M059J (cell line): ENCODE measurements at places on chromosomes 16 and 17. TPM values are rescaled to one million over a fixed set of nuclear protein-coding genes. Genes with fewer than 3 reads are reported as not detected.
A peak's percentile ranks its signal among the peaks of the same experiment; 100 is the strongest.

DNA sequence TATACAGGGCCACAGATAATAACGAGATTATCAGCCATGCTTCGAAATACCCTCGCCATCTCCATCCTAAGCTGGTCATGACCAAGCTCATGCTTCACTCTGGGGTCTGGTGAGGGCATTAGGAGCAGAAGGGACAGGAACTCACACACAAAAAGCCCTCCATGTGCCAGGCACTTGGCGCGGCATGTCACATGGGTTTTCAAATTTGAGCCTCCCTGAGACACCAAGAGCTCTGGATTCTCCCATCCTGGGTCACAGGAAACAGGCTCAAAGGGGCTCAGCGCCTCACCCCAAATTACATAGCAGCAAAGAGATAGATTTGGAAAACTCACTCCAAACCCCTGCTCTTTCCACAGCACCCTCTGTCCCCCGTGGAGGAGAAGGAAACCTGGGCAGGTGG is 239.5 kb downstream of the GSG1L start:
- no peak for DNase-seq

DNA sequence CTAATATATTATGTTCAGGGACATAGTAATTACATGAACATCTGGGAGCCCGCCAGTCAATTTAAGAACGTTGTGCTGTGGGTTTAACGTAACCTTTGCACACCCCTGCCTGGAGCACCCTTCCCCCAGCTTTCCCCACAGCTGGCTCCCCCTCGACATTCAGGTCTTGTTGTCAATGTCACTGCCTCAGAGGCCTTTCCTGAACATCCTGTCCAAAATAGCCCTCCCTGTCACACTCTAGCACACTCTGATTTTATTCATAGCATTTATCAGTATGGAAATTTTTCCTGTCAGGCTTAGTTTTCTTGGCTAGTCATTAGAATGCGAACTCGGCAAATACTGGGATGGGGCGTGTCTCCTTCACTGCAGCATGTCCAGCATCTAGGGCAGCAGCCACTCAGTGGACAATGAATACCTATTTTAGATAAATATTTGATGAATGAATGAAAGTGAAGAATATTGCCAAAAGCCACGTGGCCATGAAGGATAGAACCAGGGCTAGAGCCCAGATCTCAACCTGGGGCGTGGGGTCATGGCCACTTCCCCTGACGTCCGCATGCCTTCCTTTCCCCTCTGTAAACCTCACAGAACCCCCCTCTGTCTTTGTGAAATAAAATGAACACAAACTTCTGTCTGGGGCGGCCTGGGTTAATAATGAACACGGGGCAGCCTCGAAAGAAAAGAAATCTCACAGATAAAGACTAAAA is 10.5 kb downstream of the PIK3R6 start:
- DNase-seq = no peak

GRCh38 chr17:15398736-15399331 is 57.4 kb upstream of the TEKT3 start:
- DNase-seq = peak; percentile 85

- DNase-seq = peak; percentile 62
Measured at GRCh38 chr17:2282297-2282873, 21.2 kb downstream of the SMG6 start.

GRCh38 chr16:58346831-58347371 is 45.4 kb upstream of the GINS3 start:
- no peak for DNase-seq

DNA sequence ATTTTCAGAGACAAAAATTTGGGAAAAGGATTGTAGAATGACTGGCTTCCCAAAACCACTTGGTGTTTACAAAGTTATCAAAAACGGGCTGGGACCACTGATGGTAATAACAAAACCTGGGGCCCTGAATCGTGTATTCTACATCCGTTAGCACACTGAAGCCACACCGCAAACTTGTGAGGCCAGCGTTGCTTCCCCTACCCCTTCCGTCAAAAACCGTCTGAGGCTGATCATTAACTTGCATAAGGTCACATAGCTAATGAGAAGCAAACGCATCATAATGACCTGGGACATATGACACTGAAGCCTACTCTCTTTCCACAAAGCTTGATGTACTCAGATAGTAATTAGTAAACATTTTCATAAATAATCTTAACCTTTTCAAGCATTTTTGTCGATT is 704.3 kb downstream of the MAF start:
- no peak for DNase-seq

- no peak for DNase-seq
Measured at GRCh38 chr17:21573961-21574610, 118.2 kb upstream of the KCNJ18 start.

- no peak for DNase-seq
Measured at GRCh38 chr16:70429888-70430666, 8.8 kb downstream of the ST3GAL2 start.

DNA sequence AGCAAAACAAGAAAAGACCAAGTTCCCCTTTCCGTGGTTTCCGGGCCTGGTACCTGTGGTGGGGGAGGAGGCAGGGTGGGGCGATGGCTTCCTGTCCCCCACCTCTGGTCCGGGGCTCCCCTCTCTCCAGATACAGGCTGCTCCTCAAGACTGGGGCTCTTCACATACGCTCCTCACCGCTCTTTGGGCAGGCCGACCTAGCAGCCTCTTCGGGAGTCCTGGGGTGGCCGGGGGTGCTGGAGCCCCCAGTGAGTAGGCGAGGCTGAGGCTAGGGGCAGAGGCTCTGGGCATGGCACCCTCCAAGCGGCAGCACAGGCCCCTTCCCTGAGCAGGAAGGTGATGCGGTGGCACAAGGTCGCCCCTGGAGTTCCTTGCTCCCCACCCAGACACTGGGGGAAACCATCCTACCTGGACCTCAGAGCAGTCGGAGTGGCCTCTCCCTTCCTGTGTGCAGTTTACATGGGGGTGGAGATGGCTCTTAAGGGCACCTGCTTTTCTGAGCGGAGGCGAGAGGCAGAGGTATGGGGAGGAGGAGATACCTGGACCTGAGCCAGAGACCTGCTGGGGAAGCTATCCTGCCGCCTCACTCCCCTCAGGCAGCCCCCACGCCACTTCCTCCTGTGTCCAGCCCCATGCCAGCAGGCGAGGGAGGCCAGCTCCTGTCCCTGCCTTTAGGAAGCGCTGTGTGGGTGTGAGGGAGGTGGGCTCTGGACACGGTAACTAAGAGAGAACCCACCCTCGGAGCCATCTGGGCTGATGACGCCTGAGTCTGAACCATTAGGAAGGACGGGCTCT is 891 bp downstream of the CORO1A start:
- DNase-seq = no peak

DNA sequence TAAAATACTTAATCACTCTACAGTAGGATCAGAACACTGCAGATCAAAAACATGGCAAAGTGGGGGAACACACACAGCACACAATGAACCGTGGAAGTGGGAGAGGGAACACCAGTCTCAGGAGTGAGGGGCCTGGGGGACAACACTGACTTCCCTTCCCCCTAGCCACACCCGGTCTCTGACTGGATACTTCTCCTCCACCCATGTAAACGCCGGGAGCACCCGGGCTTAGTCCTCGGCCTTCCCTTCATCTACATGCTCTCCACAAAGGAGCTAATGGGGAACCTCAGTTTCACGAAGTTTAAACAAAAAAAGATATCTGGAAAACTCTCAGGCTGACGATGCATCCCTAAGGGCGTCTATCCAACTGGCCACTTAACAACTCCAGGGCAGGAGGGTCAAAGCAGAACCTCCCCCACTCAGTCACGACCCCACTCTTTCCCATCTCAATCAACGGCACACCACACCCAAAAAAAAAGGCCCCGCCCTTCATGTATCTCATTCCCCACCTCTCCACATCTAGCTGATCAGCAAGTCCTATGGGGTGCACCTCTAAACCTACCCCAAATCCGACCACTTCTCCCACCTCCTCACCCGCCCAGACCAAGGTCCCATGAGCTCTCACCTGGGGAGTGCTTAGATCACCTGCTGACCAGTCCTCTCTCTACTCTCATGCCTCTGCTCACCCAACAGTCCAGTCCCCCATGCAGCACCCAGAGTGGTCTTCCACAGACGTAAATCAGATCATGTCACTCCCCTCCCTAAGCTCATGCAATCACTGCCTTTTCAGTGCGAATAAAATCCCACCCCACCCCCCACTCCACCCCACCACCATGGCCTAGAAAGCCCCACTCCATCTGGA is 7.4 kb downstream of the ZDHHC7 start:
- no peak for DNase-seq

- DNase-seq = no peak
Measured at GRCh38 chr16:17925761-17926160, 410.8 kb downstream of the NPIPA8 start.

DNA sequence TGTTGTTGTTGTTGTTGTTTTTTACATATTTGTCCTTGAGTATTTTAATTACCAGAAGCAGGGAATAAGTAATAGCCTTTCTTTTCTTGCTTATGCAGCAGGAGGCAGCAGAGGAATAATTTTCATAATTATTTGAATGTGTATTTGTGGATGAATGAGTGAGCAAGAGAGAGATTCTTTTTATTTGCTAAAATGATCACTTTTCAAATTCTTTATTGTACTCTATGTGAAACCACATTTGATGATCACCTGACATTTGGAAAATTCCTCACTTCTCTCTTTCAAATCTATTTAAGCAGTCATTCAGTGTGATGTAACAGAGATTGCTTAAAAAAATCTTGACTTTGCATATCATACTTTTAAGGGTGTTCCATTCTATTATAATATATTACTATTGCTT is 223.6 kb downstream of the BCAS3 start:
- DNase-seq = peak; percentile 16

GRCh38 chr17:14469971-14470370 is 169.1 kb downstream of the HS3ST3B1 start:
- no peak for DNase-seq

DNA sequence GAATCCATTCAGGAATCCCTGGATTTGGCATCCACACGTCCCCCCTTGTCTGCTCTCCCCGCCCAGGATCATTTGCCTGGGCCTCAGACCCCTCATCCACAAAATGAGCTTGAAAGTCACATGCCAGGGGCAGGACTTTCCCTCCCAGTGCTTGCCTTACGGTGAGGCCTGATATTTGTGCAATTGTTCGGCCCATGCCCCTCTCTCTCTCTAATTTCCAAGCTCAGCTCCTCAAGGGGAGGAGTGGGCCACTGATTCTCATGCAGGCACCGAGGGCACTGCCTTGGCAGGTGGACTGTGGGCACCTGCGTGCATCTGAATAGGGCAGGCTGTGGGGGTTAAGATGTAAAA is 267.2 kb upstream of the FOXF1 start:
- no peak for DNase-seq

DNA sequence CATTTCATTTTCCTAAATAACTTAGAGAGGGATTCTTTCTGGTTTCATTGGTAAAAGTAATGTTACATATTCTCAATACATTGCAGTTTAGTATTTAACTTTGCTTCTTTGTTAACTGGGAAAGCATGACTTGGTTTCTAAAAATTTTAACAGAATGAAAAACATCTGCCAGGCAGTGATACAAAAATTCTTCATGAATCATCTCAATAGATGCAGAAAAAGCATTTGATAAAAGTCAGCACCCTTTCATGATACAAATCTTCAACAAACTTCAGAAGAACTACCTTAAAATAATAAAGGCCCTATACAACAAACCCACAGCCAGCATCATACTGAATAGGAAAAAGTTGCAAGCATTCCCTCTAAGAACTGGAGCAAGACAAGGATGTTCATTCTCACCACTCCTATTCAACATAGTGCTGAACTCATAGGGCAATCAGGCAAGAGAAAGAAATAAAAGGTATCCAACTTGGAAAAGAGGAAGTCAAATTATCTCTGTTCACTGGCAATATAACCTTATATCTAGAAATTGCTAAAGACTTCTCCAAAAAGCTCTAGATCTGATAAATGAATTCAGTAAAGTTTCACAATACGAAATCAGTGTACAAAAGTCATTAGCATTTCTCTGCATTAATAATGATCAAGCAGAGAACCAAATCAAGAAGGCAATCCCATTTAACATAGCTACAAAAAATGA is 50.4 kb downstream of the SLFN5 start:
- DNase-seq = no peak

DNA sequence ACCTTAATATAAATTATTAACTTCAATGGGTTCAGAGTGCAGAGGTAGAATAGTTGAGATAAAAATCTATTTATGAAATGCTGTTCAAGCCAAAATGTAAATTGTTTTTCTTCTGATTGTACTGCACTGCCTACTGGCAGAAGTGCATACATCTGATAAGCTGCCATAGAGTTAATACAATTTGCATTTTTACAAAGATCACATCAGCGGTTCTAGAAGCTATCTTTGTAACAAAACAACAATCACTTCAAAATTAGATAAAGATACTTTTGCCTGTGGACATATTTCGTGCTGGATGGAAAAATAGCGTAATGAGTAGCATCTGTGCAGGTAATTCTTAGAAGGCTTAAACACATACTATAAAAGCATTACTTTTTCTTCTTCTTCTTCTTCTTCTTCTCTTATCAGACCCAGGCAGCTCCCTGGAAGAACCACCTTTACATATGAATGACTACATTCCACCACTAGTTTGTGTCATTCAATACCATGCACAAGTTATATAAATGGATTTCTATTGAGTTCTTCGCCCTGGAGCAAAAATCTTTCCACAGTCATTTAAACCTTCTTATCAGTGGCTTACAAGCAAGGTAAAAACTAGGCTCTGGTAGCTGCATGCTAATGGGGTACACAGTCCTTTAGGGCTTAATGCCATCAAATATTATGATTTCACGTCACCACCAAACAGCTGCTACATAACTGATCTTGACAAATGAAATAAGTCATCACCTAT is 47.0 kb downstream of the SYNRG start:
- no peak for DNase-seq

- DNase-seq = no peak
Measured at GRCh38 chr17:64502021-64502420, 4.1 kb downstream of the DDX5 start.

GRCh38 chr17:21458054-21458453 is 81.9 kb downstream of the KCNJ12 start:
- DNase-seq = no peak

DNA sequence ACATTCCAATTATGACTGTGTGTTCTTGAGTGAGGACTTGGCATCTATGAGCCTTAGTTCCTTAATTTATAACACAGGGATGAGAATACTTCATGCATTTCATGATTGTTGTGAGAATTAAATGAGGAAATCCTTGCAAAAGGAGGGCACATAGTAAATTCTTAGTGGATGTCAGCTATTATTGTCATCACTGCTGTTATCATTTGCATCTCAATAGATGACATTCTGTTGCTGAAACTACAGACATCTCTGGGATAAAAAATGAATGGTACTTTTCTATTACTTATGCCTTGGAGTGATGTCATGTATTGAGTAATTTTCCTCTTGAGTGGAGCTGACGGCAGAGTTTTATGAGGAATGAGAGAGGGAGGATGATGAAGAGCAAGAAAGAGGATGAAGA is 184.4 kb upstream of the CDH11 start:
- peak; percentile 41 for DNase-seq

The SLFN11 gene
- 49.2 and 82.0 TPM in 2 replicates for total RNA-seq

The ARHGAP44 gene
- not detected in 2 replicates for total RNA-seq

The RDM1 gene
- total RNA-seq = 4.9 and 7.7 TPM in 2 replicates

The KRT36 gene
- total RNA-seq = 0.07 TPM in 1 of 2 replicates, not detected in the other

The CTRL gene
- total RNA-seq = not detected in 2 replicates

The CFAP20 gene
- total RNA-seq = 97.3 and 115 TPM in 2 replicates

The GJC1 gene
- 7.6 and 19.5 TPM in 2 replicates for total RNA-seq

The TP53TG3B gene
- total RNA-seq = not detected in 2 replicates

The TNK1 gene
- 0.62 and 0.67 TPM in 2 replicates for total RNA-seq

The ZSCAN10 gene
- not detected in 2 replicates for total RNA-seq

The HBZ gene
- total RNA-seq = not detected in 2 replicates

The CIBAR2 gene
- total RNA-seq = not detected in 2 replicates
